ENCODE measurements at places on chromosomes 3 and 15.

DNA sequence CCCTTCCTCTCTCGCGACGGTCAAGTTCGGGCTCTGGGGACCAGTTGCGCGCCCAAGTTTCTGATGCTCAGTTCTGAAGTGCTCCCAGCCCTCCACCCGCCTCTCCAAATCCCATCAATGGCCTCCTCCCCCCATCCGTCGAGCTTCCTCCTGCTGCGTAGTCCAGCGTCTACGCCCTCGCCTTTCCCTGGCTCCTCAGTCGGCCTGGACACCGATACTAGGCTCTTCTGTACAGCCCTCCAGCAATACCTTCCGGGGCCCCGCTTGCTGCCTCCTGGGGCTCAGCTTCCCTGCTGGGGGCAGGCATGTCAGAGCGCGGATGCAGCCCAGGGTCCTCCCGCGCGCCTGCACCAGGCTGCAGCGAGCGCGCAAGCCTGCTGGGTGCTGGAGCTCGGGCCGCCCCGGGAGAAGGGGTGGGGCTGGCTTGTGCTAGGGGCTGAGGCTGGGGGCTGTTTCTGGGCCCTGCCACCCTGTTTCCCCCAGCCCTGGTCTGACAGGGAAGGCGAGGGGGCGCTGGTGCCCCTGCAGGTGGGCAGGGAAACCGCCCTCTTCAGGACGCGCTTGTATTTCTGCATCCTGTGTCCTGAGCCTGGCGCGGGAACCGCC is 353.3 kb upstream of the SUCLG2 start:
- no peak for DNase-seq

GRCh38 chr3:183984749-183985729 is 32.6 kb downstream of the ABCC5 start:
- no peak for DNase-seq

GRCh38 chr15:79340315-79340602 is 29.3 kb downstream of the TMED3 start:
- DNase-seq, result no peak

- DNase-seq, result no peak
Measured at GRCh38 chr3:155981669-155982068, 111.2 kb downstream of the GMPS start.

DNA sequence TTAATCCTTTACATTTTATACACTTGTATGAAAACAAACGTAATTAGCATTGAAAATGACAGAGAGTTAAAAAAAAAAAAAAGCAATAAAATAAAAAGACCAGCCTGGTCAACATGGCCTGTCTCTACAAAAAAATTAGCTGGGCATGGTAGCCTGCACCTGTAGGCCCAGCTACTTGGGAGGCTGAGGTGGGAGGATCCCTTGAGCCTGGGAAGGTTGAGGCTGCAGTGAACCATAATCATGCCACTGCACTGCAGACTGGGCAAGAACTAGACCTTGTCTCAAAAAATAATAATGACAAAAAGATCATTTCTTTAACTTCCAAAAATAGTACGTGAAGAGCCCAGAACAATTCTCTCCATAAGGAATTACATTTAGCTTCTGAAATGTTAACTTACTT is 1.9 kb downstream of the SSR3 start:
- no peak for DNase-seq
